ENCODE measurements at places on chromosomes 12 and 14. TPM values are rescaled to one million over a fixed set of nuclear protein-coding genes. Genes with fewer than 3 reads are reported as not detected.

The PPP1R36 gene
- not detected for total RNA-seq

The KRT5 gene
- 4,247 TPM for total RNA-seq

The MGAT4C gene
- 0.25 TPM for total RNA-seq

The FITM1 gene
- not detected for total RNA-seq

The CLEC1A gene
- 2.2 TPM for total RNA-seq

The L3HYPDH gene
- 103 TPM for total RNA-seq

The MYF5 gene
- not detected for total RNA-seq

The NGB gene
- 1.7 TPM for total RNA-seq

The GUCY2C gene
- 0.74 TPM for total RNA-seq

The STYK1 gene
- 6.4 TPM for total RNA-seq

The AGAP2 gene
- total RNA-seq = 1.5 TPM

The ALKBH1 gene
- 8.3 TPM for total RNA-seq

The FSCB gene
- not detected for total RNA-seq

The GALNT16 gene
- 5.2 TPM for total RNA-seq

DNA sequence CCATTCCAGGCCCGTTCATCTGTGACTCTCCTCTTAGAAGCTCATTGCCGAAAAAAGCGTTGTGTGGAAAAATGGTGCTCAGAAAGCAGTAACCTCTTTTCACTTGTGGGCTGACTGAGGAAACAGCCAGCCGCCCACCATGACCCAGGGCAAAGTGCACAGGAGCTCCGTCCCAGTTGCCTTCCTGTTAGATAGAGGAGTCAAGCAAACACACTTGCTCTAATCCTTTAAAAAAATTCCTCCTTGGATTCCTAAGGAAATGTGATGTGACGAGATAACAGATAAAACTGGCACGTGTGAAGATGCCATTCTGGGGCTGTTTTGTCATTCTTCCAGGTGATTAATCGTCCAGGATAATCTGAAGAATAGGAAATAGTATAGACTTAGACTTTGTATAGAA, 396.8 kb upstream of the DDHD1 start:
- DNase-seq = no peak

GRCh38 chr12:57738661-57739237, at the start of gene AGAP2:
Gene AGAP2, minus strand, starts transcription at chr12:57738742. Its CDS starts 496 bp downstream, at chr12:57738246.
- DNase-seq = no peak

GRCh38 chr14:67850066-67850830, 30.7 kb downstream of the RAD51B start:
- DNase-seq = no peak

DNA sequence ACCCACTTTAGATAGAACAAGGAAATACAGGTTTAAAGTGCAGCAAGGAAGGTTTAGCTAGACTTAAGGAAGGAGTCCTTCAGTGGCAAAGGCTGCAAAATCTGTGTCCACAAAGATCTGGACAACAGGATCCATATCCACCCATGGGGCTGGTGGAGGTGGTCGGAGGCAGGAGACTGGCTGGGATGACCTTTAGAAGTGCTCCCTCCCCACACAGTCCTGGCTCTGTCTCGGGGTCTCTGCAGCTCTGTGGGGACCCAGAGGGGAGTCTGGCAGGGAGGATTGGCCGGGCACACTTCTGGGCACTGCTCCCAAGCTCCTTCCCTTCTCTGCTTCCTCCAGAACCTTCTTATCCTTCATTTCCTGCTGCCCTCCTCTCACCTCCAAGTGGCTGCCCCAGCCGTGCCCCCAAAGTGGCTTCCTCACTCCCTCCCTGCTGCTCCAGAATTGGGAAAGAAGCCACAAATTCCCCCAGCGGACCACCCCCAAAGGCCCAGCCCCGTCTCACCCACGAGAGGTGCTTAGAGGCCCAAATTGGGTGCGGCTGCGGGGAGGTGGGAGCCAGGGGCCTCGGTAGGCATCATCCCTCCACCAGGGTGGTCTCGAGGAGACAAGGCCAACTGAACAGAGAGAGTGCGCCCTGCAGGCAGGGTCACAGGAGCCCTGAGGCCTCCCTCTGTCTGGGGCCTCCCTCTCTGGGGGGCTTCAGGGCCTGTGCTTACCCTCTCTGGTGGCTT, 21.9 kb upstream of the PGF start:
- DNase-seq = no peak

DNA sequence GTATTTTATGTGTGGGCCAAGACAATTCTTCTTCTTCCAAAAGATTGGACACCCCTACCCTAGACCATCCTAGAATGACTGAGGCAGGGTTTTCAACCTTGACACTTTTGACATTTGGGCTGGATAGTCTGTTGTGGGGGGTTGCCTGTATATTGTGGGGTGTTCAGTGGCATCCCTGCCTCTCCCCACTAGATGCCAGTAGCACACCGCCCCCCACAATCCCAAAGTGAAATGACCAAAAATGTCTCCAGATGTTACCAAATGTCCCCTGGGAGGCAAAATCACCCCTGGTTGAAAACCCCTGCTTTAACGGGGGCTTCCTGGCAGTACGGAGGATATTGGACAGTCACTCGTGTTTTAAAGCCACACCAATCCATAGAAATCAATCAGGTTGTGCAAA, 219.6 kb downstream of the PHETA1 start:
- DNase-seq = no peak

GRCh38 chr12:69254046-69254445, 14.7 kb downstream of the CPSF6 start:
- DNase-seq = no peak

DNA sequence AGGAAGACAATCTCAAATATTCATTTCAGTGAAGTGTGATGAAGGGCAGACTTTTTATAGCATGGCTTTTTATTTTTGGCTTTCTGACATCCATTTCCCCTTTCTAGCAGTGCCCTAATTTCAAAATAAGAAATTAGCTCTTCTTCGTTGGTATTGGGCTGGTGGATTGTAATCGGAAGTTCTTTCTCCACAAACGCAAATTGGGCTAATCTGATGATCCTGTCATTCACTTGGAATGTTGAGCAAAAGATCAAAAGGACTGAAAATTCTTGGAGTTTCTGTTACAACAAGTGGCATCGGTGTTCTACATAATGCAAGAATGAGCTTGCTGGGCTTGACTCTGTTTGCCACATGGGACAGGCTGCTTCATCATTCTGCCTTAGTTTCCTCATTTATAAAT, 1182.8 kb downstream of the FLRT2 start:
- DNase-seq = no peak

DNA sequence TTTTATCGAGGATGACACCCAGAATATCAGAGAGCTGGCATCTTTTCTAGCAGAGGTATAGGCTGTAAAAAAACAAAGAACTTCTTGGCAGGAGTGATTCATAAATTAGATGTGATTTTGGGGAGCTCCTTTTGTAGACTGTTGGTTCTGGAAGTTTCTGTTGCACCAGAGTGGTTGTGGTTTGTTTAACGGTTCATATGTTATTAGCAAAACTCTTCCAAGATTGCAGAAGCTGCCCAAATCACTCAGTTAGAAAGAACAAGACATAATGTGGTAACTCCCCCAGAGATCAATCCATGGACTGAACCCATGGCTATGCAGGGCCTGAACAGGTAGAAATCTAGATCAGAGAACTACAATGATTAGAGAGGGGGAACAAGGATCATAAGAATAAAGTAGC, 6.7 kb upstream of the RNASE10 start:
- no peak for DNase-seq

DNA sequence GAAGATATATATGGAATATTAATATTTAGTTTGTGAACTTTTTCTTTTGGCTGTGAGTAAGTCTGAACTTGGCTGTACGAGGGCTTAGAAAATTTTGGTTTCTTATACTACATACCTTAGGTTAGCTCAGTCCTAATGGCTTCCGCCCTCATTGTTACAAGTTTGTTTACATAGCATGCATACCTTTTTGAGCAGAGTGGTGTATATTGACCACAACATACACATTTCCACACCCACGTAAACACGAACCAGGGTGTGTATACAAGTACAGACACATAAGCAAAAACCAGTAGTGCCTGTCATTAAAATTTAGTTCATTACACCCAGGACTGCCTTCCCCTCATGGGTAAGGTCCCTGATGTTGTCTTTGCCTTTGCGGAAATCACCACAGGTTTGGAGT, 230.2 kb upstream of the RGS6 start:
- no peak for DNase-seq

- DNase-seq = no peak
Measured at GRCh38 chr14:93219103-93219726, 12.2 kb downstream of the UBR7 start.

DNA sequence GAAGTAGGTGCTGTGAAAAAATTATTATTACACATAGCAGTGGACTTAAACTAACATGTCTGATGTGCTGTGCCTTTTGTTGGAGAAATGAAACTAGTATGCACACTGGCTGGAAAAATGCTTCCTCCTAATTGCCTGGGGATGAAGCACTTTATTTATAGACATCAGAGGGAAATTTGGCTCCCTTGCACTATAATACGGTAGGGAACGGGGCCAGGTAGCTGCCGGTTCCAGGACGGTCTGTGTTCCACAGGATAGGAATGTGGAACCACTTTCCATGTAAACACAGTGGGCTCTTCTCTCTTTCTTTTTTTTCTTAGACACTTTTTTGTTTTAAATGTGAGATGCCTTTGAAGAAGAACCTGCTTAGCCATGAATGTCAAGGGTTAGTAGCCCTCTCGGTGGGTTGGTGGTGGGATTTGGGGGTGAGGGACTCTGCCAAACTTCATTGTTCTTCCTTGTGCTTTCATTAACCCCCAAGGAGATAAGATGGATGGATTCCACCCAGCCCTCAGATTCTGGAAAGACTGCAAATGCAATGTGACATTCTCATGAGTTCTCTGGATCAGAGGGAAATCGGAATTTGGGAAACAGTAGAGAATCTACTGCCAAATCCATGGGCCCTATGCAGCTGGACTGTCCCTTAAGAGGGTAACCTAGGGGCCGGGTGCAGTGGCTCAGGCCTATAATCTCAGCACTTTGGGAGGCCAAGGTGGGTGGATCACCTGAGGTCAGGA, 58.0 kb upstream of the GSC start:
- DNase-seq = no peak

DNA sequence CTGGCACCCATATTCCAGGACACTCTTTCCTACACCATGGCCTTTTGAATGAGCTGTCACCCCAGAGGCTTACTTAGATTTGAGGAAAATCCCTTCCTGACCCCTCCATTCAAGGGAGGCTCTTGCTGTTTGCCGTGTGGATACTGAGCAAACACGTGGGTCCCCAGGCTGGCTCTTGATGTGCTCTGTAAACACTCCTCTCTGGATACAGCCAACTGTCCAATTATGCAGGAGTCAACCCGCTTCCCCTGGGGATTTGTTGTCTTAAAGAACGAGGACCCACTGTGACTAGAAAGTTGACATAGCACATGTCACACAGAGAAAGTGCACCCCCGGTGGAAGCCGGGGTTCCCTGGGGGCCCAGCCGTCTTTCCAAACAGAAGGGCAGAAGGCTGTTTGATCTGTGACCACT, 75.8 kb upstream of the CEP83 start:
- DNase-seq = no peak

GRCh38 chr14:81521356-81521755, 12.3 kb downstream of the SEL1L start:
- DNase-seq = no peak

- DNase-seq = no peak
Measured at GRCh38 chr14:54672688-54673087, 105.8 kb downstream of the SAMD4A start.

DNA sequence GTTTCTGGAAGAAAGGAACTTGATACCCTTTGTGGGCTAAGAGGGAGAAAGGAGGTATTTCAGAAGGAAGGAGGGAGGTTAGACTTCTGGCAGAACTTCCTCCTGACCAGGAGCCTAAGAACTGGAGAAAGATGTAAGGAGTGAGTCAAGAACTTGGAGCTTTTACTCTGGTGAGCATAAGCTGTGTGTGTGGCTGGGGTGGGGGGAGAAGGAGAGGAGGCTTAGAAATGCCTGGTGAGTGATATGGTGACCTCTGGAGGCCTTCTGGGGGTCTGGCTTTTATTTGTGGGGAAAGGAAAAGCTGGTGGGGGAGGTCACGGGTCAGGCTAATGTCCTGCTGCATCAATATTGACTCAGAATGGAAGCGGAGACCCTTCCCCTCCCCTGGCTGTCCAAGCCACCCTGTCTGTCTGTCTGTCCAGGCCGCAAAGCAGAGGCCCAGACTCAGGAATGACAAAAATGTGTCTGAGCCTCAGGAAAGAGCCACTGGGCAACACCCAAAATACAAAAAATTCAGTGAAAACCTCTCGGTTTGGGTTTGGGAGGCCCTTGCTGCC, 4.8 kb downstream of the LRP1 start:
- DNase-seq = no peak

GRCh38 chr14:61615743-61616523, 79.4 kb upstream of the HIF1A start:
- no peak for DNase-seq

- DNase-seq = no peak
Measured at GRCh38 chr12:127722611-127723010, 544.4 kb upstream of the TMEM132C start.

DNA sequence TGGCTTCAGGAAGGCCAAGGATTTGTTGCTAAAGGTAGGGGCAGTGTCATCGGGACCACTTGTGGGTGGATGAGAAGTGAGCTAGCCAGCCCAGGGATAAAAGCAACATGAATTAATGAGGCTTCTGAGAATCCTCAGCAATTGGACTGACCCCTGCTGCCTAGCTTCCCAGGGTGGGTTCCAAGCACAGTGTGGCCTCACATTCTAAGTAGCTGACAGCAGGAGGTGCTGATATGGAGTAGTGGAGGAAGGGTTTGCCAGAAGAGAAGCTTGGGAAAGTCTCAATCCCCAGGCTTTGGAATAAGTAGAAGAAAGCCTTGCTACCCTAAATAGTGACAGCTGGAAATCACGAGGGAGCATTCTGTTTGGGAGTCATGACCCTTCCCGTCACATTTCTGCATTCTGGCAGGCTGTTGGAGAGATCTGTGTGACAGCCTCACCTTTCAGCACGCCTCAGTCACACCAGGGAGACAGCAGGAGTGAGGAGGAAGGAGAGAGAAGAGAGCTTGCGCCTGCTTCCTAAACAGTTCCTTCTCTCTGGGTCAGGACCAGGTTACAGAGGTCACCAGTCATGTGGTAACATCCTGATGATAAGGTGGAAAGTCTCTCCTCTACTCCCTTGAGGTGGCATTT, 31.2 kb downstream of the DACT1 start:
- no peak for DNase-seq

- no peak for DNase-seq
Measured at GRCh38 chr14:58671024-58671423, 33.3 kb downstream of the DACT1 start.

DNA sequence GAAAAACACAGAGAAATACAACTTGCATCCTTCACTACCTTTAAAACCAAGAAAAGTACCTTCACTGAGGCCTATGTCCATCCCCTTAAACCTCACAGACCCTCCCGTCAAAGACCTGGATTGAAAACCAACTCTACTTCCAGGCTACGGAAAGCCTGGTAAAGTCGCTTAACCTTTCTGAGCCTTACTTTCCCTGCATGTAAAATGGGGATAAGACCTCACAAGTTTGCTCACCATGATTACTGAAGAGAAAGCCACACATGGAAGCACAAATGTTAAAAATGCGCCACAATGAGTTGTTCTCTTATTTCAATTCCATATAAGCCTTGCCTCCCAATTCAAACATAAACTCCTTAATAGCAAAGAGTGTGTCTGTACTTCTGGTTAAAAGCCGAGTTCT, 8.4 kb downstream of the ACTN1 start:
- DNase-seq = no peak

Data from vagina (tissue), 2 donors.